ENCODE measurements at places on chromosomes 1 and 21.

DNA sequence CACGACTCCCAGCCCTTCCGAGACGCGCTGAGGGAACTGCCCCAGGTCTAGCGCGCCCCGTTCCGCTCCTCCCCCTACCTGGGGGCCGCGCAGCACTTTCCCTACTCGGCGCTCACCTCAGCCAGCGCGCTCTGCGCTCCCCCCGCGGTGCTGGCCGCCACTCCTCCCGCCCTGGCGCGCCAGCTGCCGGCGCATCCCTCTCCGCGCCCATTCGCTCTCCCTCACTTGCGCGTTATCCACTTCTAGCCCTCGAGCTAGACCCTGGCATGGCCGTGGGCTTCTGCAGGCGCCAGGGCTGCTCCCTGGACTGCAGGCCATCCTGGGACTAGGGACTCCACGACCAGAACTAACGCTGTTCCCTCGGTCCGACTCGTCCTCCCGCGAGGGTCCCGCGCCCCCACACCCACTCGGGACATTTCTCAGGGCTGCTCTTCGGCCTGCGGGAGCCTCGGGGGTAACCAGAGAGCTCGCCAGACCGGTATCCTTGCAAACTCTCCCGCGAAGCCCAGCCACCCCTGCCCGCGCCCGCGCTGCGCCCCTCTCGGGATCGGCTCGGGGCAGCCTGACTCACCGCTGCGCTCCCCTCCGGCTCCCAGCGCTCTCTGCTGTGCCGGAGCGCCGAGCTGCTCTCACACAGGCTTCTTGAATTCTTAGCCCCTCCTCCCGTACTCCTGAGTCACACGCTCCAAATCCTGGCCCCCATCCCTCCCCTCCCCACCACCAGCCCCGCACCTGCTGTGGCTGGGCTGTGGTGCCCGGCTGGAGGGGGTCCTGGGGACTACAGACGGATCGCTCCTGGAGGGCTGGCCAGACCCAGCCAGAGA lies at the start of gene NGF:
TSS of gene NGF (minus strand) at position 617 of the 824 bp plus-strand sequence. CDS start 51,454 bp downstream, outside the sequence.
- no peak for DNase-seq

DNA sequence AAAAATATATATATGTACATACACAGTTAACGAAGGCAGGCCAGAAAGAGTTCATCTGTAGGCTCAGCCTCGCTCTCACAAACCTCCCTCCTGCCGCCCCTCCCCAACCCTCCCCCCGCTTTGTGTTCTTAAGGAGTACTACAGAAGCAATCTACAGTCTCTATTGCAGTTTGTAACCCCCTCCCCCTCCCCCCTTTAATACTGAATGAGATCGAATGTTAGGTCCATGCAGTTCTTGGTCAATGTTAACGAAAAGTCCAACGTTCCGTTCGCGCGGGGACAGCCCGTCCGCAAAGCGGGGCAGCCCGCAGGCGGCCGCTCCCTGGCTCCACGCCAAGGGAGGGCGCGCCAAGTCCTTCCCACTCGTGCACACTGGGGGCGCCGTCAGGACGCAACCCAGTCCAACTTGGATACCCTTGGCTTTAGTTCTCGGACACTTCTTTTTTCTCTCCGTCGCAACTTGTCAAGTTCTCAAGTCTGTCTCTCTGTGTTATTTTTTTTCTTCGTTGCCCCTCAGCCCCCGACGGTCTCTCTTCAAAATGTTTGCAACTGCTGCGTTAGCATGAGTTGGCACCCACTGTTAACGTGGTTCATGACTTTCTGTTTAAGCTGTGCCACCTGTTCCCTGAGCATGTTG lies 2.2 kb downstream of the JUN start:
- DNase-seq = peak; percentile 79

DNA sequence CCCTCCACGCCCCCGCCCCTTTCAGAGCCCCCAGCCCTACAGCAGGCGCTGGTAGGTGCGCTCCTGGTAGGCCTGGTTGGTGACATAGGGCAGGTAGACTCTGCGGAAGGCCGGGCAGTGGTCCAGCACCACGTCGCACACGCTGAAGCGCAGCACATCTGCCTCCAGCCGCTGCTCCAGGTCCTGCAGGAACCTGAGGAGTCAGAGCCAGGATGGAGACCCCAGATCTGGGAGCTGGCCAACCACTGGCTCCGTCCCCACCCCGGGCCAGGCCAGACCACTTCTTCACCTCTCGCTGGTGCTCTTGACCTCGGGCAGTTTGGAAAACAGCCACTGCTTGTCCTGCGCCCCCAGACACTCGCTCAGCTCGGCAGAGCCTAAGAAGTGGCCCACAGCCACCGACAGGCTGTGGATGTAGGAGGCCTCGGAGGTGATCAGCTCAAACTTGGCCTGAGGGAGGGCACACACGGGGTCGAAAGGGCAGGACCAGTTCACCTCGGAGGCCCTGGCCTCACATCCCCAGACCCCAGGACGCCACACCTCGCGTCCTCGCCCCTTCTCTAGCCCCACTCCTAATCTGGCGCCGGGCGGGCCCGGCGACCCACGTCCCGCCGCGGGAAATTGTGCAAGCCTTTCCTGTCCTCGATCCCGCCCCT lies 6.4 kb downstream of the ARHGEF19 start:
- no peak for DNase-seq

DNA sequence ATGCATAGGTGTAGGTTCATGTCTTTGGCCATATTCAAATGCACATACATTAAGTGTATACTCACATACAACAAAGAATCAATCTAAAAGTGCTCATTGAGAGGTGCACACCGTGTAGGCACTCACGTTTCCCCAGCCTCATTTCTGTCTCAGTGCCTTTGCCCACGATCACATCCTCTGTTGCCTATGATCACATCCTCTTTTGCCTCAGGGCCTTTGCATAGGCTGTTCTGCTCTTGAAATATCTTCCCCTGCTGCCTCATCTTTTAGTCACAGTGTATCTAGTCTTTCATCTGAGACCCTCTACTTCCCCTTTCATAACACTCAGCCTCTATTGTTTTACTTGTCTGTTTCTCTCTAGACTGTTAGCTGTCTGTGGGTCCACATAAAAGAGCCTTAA lies 69.3 kb downstream of the FOXD2 start:
- DNase-seq = no peak

DNA sequence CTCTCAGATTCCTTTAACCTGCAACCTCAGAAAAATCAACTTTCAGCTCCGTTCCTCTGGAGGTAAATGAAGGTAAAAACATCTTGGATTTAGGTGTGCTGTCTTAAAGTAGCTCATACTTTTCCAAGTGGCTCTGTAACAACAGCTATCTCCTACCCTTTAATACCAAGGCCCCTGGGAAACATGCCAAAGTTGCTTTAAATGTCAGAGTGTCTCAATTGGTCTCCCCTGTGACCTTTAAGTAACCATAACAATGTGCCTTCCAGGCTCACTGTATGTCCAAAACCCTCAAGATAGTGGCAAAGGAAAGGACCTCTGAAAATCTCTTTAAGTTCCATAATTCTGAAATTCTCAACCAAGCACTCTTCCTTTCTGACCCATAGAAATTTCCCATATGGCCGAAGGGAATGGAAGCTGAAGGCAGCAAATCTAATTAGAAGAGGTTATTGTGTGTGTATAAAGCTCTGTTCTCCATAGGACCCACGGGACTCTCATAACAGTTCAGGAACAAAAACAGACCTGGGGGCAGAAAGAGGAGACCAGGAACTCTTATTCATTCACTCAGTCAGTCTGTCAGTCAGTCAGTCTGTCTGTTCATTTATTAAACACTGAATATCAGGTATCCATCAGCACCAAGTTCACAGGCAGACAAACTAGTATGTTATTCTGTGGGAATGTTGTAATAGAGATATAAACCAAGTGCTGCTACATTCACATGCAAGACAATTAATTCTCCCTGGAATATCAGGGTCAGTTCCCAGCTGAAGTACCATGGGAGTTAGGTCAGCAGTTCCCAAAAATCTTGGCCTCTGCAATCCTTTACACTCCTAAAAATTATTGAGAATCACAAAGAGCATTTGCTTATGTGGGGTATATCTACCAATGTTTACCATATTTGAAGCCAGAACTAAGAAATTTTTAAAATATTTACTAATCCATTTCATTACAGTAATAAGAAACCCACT lies 19.1 kb downstream of the ASTN1 start:
- DNase-seq = no peak

DNA sequence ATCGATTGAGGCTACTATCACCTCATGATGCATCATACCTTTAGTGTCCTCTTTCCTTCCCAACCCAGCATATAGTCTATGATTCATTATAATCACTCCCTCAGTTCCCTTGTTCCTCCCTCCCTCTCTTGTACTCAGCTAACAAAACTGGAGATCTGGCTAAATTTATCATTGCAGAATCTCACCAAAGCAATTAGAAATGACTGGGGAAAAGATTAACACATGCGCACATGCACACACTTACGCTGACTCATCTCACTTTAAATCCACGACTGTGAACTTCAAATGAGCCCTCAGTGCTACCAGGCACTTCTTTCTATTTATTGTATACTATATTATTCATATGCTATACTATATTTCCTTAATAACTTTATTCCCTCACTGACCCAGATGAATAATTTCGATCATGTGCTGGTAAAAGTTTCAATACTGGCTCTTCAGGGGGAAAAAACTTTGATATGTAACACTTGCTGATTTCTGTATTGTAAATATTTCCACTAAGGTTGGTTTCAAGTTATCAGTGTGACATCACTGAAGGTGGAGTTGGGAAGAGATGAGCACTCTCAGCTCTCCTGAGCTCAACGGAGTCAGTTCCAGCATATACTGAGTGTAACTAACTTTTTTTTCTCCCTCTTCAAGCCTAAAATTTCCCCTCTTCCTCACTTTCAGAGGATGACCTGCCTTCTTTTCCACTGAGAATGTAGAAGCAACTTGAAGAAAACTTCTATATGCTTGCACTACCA lies 613.7 kb upstream of the B3GALT2 start:
- DNase-seq = no peak

- no peak for DNase-seq
Observed at GRCh38 chr1:31714442-31715086, 10.7 kb upstream of the COL16A1 start.

- DNase-seq = no peak
Observed at GRCh38 chr1:157596384-157596783, 1.5 kb downstream of the FCRL4 start.

GRCh38 chr1:221045151-221045550 lies 165.9 kb downstream of the HLX start:
- no peak for DNase-seq

DNA sequence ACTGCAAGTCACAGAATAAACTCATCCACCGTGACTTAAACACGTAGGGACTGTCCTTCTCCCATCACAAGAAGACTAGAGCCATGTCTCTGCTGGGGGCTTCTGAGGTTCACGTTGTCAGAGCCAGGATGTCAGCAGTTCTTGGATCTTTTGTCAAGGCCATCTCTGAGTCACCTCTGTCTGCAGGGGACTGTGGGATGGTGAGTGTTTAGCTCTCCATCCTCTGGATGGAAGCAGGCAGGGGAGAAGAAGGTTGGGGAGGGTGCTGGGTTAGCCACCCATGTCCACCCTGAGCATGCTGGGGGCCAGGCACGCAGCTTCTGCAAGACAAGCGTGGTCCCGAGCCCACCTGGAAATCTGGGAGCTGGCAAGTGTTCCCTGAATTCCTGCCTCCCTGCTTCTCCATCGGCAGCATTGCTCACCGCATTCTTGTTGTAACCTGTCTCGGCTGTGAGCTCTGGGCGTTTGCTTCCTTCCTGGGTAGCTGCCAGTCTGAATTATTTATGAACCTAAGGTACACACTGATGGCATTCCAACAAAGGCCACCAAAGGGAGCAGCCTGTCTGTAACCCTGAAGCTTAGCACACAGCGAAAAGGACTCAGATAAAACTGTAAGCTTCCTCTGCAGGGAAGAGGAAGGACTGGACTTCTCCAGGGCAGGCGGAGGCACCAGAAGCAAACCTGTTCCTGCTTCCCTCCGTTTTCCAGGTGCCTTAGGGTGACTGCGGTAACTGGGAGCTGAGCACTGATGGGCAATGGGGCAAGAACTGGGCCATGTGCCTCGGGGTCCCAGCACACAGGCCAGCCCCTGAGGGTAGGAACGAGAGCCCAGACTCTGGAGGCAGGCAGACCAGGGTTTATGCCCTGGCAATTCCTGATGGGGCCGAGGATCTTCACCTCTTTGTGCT lies 88.6 kb downstream of the RIPK4 start:
- no peak for DNase-seq

DNA sequence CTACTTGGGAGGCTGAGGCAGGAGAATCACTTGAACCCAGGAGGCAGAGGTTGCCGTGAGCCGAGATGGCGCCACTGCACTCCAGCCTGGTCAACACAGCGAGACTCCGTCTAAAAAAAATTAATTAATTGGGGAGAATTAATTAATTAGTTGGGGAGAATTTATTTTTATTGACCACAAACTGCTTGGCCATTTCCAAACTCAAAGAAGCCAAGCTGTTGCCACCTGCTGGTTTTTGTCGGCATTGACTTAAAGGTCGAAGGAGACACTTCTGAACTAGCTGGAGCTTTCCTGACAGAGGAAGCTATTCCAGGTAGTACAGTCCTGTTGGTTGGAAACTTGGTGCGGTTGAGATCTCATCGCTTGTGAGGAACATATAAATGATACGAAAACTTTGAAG lies 13.1 kb downstream of the MAP1LC3C start:
- no peak for DNase-seq

GRCh38 chr1:10678402-10678801 lies 118.0 kb downstream of the CASZ1 start:
- DNase-seq = no peak

DNA sequence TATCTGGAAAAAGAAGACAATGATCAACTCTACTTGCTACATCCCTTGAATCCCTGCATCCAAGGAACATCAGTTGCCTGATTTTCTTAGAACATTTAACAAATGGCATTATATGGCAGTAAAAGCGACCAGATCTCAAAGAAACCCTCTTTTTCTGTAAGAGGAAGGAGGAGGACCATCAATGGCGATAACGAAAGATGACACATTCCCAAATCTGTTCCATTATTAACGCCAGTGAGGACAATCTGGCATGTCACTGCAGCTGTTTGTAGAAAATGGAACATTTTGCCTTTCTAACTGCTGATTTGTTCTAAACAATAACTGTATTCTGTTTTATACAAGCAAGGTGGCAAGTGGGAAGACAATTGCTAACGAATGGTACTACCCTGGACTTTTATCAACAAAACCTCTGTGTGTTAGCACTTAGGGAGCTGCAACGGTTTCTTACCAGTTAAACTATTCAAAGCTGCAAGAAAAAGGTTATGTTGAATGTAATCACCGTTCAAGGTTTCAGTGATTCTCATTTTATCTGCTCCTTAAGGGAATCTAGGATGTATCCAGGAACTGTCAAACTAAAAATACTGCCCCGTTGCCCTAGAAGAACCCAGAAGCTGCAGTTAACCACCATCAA lies 251.9 kb downstream of the SDCCAG8 start:
- DNase-seq = no peak

- DNase-seq = peak; percentile 43
Observed at GRCh38 chr1:156677616-156678596, 699 bp upstream of the NES start.

- no peak for DNase-seq
Observed at GRCh38 chr1:7565099-7565750, 205.9 kb upstream of the VAMP3 start.

GRCh38 chr1:25569597-25570396 lies 26.4 kb downstream of the LDLRAP1 start:
- DNase-seq = no peak

GRCh38 chr1:209989525-209989924 lies 51.5 kb downstream of the SYT14 start:
- peak; percentile 54 for DNase-seq

Data from NCI-H446 treated with DMSO at 0.1 percent for 48 hours (cell line).